NCI-H2171 (cell line): ENCODE measurements at places on chromosomes 11 and 22.

DNA sequence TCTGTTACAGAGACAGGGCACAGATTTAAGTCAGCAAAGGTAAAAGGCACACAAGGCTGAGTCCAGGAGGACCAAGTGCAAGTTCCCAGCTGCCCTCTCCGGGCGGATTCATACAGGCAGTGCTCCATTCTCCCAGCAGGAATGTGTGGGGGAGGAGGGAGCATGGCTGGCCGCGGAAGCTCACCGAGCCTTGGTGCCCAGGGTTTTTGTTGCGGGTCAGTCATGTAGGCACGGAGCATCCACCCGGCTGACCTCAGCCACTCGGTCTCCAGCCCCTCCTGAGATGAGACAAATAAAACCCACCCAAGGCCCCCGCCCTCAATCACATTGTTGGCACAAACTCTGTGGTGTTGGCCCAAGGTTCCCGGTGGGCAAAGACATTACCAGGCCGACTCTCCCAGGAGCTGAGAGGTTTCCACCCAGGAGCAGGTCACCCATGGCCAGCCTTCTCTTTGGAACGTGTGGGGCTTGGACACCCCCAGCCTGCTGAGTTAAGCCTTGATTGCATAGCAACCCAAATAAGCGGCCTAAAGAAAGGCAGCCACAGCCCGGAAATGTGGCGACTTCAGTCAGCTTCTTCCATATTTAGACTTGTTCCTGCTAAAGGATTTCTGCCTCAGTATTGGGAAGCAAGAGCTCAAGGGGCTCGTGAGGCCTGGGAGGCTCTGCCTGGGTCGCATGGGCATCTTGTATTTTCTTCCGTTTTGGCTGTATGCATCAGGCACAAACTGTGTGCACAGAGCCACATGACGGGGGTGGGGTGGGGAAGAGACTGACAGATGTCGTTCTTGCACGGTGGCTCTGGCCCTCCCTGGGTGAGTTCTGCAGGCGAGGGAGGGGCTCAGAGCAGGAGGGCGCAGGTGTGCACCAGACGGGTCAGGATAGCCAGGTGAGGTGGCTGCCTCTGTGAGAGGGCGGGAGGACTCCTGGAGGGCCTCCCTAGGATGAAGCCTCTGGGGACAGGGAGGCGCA is 63.0 kb downstream of the ARHGAP8 start:
- no peak for DNase-seq

- no peak for DNase-seq
These were observed 102.7 kb downstream of the NECTIN1 start for GRCh38 chr11:119626197-119626841.

DNA sequence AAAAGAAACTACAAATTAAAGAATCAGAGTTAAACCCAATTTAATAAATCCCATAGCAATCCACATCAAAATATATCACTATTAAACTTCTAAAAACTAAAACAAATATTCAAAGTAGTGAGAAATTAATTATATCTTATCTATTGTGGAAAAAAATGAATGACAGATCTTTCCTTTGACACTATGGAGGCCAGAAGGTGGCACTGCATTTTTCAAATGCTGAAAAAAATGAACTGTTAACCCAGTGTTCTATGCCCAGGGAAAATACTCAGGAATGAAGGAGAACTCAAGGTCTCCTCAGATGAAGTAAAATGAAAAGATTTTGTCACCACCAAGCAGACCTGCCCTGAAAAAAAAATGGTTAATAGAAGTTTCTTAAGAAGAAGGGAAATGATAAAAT is 27.7 kb downstream of the TYR start:
- DNase-seq = no peak

DNA sequence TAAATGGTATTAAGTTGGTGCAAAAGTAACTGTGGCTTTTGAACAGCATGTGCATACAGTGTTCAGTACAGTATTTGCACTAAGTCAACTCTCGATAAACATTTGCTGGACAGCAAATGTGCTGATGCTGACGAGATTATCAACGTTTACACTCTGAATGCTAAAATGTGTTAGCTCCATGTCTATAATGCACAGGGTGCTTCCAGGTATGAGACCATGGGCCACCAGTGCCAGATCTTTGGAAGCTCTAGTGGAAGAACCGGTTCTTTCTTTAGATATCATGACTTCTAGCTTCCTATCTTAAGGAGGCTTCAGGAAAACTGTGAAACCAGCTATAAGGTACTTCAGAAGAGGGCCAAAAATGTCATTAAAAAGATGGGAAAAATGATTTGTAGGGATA is 17.2 kb downstream of the SNX19 start:
- DNase-seq = no peak

DNA sequence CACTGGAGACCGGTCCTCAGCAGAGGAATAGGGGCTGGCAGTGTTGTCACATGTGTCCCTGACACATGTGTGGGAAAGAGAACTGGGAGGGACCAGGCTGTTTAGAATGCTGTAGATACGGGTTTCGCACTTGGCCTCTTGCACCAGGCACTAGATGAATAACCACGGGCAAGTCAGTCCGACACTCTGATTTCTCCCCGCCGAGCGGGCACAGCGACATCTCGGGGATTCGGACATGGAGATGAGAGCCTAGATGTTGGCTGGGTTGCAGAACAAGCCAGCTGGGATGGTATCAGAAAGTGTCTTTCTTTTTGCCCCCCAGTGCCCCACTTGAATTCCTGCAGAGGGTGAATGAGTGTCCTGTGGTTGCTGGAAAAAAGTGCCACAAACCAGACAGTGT is 115.9 kb upstream of the SLC22A12 start:
- DNase-seq = no peak

DNA sequence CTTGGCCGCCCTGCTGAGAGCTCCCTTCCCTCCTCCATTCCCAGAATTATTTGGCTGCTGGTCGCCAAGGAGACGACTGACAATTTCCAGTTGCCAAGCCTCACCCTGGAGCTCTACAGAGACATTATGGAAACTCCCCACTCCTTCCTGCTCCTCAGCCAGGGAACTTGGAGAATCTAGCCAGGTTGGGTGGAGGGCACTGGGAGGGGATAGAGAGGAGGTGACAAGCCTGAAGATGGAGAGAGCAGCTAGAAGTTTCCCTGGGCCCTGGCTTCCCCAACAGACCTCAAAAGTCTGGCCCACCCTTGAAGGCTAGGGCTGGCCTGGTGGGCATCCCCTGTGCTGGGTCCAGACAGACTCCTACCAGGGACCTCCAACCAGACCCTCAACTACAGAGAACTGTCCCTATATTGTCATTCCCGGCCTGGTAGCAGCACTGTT is 6.7 kb upstream of the VSIG10L2 start:
- no peak for DNase-seq

GRCh38 chr11:69823641-69824265 is 4.5 kb upstream of the FGF3 start:
- no peak for DNase-seq

GRCh38 chr11:113184498-113184897 is 129.9 kb upstream of the TTC12 start:
- DNase-seq = no peak

GRCh38 chr22:19876941-19877625 is 22.4 kb upstream of the GNB1L start:
- no peak for DNase-seq

DNA sequence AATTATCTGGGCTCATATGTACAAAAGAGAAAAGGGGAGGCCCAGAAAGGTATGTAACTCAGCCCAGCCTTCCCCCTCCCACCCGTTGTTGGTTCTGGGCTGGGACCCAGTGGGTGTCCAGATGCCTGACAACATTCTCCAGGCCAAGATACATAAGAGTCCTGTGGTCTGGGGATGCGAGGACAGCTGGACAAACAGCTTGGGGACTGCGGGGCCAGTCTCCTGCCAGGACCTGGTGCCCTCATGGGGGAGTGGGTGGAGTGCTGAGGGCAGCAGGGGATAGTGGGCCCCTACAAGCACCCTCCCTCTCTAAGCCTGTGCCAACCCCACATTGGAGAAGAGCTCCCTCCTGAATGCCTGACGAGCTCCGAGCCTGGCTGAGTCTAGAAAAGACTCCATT is 3.5 kb upstream of the SLC22A6 start:
- no peak for DNase-seq

DNA sequence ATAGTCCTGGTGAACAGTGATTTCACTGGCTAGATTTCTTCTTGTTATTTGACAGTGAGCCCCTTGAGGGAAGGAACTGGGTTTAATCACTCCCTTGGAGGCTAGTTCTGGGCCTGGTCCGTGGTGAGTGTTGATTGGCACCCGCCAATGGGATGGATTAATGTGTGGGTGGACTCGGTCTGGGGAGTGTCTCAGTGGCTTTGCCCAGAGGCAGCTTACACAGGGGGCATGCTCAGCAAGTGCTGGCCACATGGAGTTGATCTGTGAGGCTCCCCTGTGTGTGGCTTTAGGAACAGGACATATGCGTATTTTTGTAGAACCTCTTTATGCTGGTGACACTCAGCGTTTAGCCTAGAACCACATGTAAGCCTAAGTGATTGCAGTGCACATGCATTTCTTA is 106.9 kb downstream of the TBC1D22A start:
- DNase-seq = no peak

DNA sequence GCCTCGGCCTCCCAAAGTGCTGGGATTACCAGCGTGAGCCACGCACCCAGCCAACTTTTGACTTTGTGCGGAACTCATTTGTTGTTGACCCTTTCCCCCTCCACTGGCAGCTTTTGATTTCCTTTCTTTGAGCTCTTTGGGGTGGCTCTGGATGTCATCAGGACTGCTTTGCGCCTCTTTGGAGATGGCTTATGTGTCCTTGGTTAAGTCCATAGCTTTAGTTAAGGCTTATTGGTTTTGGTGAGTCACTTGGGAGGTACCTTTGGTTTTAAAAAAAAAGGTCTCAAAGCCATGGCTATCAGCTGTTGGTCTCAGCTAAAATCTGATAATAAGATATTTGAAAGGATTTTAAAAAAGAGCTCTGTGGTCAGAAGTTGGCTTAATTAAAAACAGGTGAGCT is 5.1 kb upstream of the ARSA start:
- no peak for DNase-seq

DNA sequence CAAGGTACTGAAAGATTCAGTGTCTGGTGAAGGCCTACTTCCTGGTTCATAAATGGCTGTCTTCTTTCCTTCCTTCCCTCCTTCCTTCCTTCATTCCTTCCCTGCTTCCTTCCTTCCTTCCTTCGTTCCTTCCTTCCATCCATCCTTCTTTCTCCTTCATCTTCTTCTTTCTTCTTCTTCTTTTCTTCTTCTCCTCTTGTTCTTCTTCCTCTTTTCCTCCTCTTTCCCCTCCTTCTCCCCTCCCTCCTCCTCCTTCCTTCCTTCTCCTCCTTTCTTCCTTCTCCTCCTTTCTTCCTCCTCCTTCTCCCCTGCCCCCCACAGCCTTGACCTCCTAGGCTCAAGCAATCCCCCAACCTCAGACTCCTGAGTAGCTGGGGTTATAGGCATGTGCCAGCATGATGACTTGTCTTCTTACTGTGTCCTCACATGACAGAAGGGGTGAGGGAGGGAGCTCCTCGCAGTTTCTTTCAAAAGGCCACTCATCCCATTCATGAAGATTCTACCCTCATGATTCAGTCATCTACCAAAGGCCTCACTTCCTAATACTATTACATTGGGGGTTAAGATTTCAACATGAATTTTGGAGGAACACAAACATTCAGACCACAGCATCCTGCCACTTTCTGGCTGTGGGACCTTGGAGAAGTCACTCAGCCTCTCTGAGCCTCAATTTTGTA is 22.6 kb upstream of the CCDC134 start:
- DNase-seq = no peak
